ENCODE measurements at places on chromosomes 4 and X.

- DNase-seq: no peak
Measured at GRCh38 chrX:107465932-107466620, 16.6 kb downstream of the FRMPD3 start.

DNA sequence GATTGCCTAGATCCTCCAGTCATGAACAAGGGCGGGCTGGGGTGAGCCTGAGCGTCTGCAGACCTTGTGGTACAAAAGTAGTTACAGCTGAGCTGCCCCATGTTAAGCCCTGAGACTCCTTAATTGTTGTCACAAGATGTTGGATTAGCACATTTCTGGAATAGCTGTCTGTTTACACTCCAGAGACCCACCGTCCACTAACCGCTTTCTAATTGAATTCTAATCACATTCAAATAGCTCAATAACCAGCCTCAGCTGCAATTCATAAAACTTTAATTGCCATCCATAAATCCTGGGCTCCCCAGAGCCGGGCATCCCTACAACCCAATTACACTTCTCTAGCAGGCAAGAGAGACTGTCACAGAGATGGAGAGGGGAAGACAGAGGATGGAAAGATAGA lies 1.6 kb upstream of the GSX2 start:
- DNase-seq: no peak

- DNase-seq: no peak
Measured at GRCh38 chrX:65463550-65463949, 71.0 kb downstream of the LAS1L start.

DNA sequence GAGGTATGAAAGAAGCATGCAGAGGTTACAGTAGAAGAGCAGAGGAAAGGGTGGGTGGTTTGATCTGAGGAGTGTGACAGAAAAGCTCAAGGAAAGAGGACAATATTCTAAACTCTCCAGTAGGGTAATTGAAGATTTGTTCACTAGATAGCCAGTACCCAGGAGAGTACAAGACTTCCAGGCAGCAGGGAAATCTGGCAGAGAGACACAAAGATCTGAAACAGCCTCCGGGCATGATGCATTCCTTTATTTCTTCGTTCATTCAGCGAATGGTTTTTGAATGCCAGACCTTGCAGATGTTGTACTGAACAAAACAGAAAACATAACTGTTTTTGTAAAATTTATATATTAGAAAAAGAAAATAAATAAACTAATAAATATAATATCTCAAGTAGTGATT lies 766.6 kb downstream of the FAT4 start:
- DNase-seq: no peak

DNA sequence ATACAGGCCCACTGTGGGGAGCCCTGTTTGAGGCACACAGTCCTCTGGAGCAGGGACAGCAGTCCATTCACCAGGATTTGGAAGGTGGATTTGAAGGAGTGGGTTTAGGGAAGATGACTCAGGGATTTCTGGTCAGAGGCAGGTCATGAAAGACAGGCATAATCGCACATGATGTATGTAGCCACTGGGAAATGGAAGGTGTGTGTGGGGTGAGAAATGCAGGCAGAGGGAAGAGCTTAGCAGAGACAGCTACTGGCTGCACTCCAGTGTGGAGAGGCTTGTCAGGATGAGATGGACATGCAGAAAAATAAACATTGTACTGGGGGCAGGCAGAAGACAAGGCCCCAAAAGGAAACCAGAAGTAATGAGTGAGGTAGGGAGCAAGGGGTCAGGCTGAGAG lies 85.2 kb upstream of the STS start:
- no peak for DNase-seq

DNA sequence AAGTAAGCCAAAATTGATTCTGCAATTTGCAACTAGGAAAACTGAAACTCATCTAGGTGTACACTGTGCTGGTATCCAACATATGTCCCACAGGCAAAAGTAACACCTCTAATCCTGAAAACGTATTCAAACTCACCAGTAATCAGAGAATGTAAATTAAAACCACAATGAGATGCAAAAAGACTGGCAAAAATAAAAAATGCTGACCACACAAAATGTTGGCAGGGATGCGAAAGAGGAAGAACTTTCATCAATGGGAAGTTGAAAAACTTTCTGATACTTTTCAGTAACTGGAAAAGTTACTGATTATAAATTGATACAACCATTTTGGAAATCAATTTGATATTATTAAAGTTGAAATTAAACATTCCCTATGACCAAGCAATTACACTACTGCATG lies 20.1 kb upstream of the CORIN start:
- DNase-seq: no peak

GRCh38 chrX:8433109-8434062 lies 31.2 kb upstream of the VCX3B start:
- DNase-seq: peak; percentile 7

GRCh38 chrX:154309041-154309775 lies 13.6 kb downstream of the TKTL1 start:
- no peak for DNase-seq

DNA sequence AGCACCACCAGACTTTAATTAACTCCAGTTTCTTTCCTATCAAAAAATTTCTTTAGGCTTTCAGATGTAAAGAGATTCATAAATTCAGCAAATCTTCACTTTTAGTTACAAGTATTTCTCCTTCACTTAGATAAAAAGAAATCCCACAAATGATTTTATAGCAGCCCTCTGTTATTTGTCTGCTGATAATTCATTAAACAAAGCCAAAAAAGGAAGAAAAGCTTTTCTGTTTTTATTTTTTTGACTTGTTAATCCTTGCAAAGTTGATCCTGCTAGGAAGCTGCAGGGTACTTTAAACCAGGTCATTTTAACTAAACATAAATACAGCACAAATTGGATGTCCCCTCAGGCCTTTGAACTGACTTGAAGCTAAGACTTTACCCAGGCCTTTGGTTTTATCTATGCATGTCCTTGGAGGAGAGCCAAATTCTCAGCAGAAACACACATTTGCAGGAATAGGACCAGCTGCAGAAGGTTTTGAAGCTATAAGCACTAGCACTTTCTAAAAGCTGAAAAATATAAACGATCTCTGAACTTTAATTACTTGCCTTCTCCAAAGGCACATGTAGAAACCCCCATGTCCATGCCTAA lies 57.5 kb downstream of the PCDH18 start:
- no peak for DNase-seq

Measured in foreskin melanocyte (primary cell).